ENCODE measurements at places on chromosomes 1 and 21. TPM values are rescaled to one million over a fixed set of nuclear protein-coding genes. Genes with fewer than 3 reads are reported as not detected.

The SLC41A1 gene
- 11.5 TPM for total RNA-seq

The WDTC1 gene
- 41.0 TPM for total RNA-seq

The S100A16 gene
- not detected for total RNA-seq

The C1orf105 gene
- total RNA-seq, result 0.24 TPM

The HENMT1 gene
- 18.5 TPM for total RNA-seq

The PIGV gene
- 24.4 TPM for total RNA-seq

The ITLN1 gene
- total RNA-seq, result not detected

The TAF1A gene
- 8.5 TPM for total RNA-seq

The HES4 gene
- not detected for total RNA-seq

The MAGI3 gene
- 11.4 TPM for total RNA-seq

The PIK3CD gene
- 226 TPM for total RNA-seq

The LIN28A gene
- not detected for total RNA-seq

The RAB3B gene
- 0.08 TPM for total RNA-seq

The C1orf210 gene
- total RNA-seq, result not detected

The RNF11 gene
- total RNA-seq, result 22.6 TPM

The RGSL1 gene
- total RNA-seq, result not detected

The IL23R gene
- total RNA-seq, result 0.12 TPM

The MPZ gene
- total RNA-seq, result 6.1 TPM

The GNAT2 gene
- total RNA-seq, result not detected

The KIF26B gene
- total RNA-seq, result not detected

The KRTAP21-2 gene
- total RNA-seq, result not detected

The TTC34 gene
- 1.8 TPM for total RNA-seq

The DNAJC6 gene
- total RNA-seq, result 1.3 TPM

The XCL2 gene
- not detected for total RNA-seq

The SNRNP40 gene
- 67.8 TPM for total RNA-seq

The PRR9 gene
- not detected for total RNA-seq

The RUNX3 gene
- 109 TPM for total RNA-seq

The TMOD4 gene
- total RNA-seq, result 3.2 TPM

The HSF2BP gene
- 0.30 TPM for total RNA-seq

The FCRL1 gene
- not detected for total RNA-seq

The IER5 gene
- total RNA-seq, result 25.1 TPM

The IL12RB2 gene
- total RNA-seq, result 32.9 TPM

The IFT25 gene
- 60.3 TPM for total RNA-seq

The SIM2 gene
- total RNA-seq, result not detected

The FCRL5 gene
- total RNA-seq, result not detected

The TOR3A gene
- 39.0 TPM for total RNA-seq

The CAMK1G gene
- total RNA-seq, result not detected

The KRTAP12-1 gene
- not detected for total RNA-seq

The RGS18 gene
- total RNA-seq, result not detected

The TOMM20 gene
- 109 TPM for total RNA-seq

The CACNA1S gene
- not detected for total RNA-seq

The AK4 gene
- total RNA-seq, result 60.2 TPM

The TMEM240 gene
- 0.45 TPM for total RNA-seq

The MORN1 gene
- 7.3 TPM for total RNA-seq

The F5 gene
- 9.3 TPM for total RNA-seq

The SLC30A10 gene
- not detected for total RNA-seq

The LRRC38 gene
- not detected for total RNA-seq

The NCAM2 gene
- total RNA-seq, result not detected

The SMCP gene
- total RNA-seq, result not detected

The LYPD8 gene
- not detected for total RNA-seq

The KIRREL1 gene
- not detected for total RNA-seq

The RGS16 gene
- 4.2 TPM for total RNA-seq

The TNNI3K gene
- total RNA-seq, result not detected

The SPRR2E gene
- total RNA-seq, result not detected

The LDLRAD1 gene
- total RNA-seq, result not detected

All from activated naive CD4-positive, alpha-beta T cell treated with anti-CD3 and anti-CD28 coated beads, Interleukin-2, amount 10 ng/mL, durations not matched to agents 5 hours and 36 hours (primary cell).